ENCODE measurements at places on chromosomes 2 and 18. TPM values are rescaled to one million over a fixed set of nuclear protein-coding genes. Genes with fewer than 3 reads are reported as not detected.

- no peak for DNase-seq
These were observed 49.4 kb upstream of the CWC22 start for GRCh38 chr2:180056367-180057118.

DNA sequence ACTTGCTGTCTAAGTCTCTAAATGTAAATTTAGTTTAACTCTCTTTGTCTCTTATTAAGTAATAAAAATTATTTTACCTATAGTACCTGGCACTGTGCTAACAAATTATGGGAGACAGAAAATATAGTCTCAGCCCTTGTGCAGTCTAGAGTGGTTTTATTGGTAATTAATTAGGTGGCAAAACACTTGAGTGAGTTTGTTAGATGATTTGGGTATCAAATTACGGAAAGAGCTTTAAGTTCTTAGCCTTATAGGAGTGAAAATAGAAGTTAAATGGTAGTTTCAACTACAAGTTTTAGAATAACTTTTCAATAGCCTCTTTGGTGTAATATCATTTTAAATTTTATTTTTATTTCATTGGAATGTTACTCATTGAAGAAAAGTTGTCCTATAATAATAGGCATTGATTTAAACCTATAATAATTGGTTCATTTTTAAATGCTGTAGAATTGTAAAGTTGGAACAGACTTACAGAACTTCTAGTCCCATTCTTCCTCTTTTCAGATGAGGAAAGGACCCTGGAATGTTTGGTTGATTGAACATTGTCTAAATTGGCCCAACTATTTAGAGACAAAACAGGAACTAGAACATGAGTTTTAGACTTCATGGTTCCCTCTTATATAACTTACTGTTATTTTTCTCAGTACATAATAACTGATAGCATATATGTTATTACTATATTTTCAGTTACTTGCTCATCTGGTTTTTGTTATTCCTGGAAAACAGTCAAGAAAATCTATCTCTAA, 10.2 kb upstream of the HTR2B start:
- DNase-seq: no peak

Gene ALPP
- total RNA-seq: not detected

Gene PAX8
- total RNA-seq: 0.17 TPM

DNA sequence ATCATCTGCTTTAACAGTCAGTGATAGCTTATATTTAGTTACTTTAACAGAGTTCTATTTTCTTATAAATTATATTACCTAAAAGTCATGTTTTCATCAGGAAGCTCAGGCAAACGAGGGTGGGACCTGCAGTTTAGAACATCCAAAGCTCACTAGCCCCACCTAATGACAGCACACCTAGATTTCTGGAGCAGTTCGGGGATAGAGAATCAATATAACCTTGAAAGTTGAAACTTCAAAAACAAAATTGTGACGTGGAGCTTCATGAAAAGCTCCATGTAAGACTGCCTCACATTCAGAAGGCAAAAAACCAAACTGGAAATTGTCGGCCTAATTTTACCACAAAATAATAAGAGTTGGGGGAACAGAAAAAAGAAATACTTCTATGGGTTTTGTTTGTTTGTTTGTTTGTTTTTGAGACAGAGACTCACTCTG, 185.9 kb upstream of the CCDC150 start:
- no peak for DNase-seq

GRCh38 chr2:14134771-14135170, 497.7 kb upstream of the LRATD1 start:
- DNase-seq: no peak

DNA sequence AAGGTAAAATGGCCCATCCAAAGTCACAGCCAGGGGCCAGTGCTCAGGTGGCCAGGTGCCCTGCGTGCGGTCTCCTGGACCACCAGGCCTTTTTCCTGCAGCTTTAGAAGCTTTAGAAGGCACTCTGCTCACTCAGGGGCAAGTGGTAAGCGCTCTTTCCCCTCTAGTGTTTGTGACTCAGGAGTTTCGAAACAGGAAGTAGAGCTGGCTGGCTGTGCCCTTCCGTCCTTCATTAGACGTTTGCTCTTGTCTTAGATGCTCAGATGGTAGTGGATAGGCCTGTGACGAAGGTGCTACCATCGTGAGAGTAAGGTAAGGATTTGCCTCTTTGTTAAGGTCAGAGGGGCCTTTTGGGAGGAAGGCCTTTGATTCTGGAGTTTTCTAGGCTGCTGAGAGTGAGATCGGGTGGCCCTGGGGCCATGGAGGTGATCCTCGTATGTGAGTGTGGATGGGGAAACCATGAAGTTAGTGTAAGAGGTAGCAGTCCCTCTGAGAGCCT, at the start of gene CASP8:
Gene CASP8, plus strand, starts transcription at position 235 of the 499 bp plus-strand sequence. CDS start 5,951 bp downstream, outside the sequence.
- no peak for DNase-seq

Gene GATA6
- 3.5 TPM for total RNA-seq

Gene SLC5A7
- total RNA-seq: under 0.01 TPM

Gene AGAP1
- 8.5 TPM for total RNA-seq

DNA sequence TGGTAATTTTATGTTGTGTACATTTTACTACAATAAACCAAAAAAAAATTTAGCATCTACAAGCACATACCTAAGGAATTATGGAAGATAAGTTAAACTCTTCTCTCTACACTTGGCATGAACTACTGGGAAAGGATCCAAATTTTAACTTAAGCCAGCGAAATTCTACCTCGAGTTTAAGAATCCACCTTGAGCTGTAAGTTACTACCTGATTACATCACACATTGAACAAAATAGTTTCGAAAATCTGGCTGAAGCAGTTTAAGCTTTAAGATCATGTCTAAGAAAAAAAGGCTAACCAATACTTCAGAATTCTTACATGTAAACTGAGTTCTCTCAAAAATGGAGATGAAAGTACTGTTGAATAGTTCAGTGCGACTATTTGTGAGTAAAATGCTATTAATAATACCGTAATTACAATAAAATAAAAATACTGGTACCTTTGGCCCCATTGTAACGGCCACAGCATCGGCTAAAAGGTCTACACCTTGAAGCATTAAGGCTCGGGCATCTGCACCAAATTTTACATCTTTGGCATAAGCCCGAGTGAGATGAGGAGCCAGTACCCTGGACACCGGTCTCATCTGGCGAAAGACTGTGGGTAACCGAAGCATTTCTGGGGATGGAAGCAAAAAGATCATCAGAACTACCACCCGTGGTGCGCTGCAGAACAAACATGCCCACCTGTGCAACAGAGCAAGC, 1.3 kb downstream of the HSPD1 start:
- DNase-seq: no peak

DNA sequence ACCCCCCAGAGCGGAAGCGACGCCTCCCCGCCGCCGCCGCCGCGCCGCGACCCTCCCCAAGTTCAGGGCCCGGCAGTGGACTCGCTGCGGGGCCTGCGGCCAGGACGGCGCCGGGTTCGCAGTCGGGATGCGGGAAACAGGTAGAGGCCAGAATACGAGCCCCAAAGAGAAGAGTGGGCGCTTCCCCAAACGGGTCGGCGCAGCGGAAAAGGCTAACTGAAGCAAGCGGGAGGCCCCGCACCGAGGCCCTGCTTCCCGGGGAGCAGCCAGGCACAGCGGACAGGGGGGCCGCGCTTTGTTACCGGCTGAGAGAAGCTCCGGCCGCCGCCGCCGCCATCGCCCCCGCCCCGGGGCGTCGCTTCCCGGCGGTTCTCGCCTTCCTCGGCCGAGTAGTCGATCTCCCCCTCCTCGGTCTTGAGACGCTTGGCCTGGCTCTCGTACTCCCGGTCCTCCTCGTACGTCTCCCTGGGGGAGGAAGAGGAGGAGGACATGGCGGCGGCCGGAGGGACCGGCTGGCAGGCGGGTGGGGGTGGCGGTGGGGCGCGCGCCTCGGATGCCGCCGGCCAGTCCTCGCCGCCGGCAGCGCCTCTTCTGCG, 494 bp downstream of the HNRNPLL start:
- DNase-seq: peak; percentile 58

GRCh38 chr2:42999856-43000241, 207.5 kb upstream of the HAAO start:
- DNase-seq: no peak

Gene IL36RN
- not detected for total RNA-seq

- DNase-seq: no peak
These were observed 63.3 kb downstream of the BOD1L2 start for GRCh38 chr18:57210107-57210715.

DNA sequence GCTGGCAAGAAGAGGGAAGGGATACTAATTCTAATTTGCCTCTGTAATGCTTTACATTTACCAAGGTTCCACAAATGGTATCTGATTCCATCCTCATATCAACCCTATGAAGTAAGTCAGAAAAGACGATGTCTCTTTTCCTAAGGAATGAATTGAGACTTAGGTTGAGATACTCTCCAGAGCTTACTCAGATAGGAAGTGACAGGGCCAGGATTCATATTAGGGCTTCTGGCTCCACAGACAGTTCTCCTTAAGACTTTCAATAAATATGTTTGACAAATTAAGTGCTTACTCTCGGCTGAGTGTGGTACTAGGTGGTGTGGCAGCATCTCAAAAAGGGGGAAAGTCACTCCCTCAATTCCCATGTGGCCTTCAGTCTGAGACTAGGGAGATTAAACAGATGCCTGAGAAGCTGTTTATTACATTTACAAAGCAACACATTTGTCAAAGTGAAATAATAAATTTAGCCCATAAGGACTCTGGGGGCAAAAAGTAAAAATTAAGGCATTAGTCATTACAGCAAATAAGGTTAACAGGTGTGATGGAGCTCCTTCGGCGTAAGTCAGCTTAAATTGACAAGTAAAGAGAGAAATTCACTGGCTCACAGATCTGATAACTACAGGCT, 14.2 kb downstream of the CDK15 start:
- DNase-seq: no peak

DNA sequence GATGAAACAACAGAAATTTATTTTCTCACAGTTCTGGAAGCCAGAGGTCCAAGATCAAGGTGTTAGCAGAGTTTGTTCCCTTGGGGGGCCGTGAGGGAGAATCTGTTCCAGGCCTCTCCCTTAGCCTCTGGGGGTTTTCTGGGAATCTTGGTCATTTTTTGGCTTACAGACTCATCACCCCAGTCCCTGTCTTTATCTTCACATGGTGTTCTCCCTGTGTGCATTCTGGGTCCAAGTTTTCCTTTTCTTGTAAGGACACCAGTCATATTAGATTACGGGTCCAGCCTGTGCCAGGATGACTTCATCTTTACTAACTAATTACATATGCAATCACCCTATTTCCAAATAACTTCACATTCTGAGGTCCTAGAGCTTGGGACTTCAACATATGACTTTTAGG, 292.5 kb upstream of the TRIB2 start:
- DNase-seq: no peak

GRCh38 chr18:59900222-59901128, 679 bp downstream of the PMAIP1 start:
- peak; percentile 49 for DNase-seq

Gene LRATD1
- total RNA-seq: 2.6 TPM

DNA sequence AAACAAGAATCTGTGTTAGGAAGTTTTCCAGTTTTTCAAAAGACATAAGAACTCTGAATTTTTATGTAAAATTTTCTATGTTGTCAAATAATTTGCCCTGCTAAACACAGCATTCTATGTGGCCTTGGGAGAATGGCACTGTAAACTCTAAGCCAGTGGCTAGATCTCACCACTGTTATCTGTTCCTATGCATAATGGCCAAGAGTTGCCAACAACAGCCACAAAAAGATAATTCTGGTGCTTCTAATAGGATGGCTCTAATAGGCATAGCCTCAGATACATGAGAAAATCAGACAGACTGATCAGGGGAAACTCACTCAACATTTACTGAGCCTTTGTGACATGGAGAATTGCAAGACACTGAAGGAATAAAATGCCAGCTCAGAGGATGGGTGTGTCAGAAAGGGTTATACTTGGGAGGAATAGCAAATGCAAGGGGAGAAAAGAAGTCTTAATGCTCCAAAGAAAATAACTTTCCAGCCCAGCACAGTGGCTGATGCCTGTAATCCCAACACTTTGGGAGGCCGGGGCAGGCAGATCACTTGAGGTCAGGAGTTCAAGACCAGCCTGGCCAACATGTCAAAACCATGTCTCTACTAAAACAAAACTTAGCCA, 63.7 kb downstream of the COBLL1 start:
- DNase-seq: no peak

DNA sequence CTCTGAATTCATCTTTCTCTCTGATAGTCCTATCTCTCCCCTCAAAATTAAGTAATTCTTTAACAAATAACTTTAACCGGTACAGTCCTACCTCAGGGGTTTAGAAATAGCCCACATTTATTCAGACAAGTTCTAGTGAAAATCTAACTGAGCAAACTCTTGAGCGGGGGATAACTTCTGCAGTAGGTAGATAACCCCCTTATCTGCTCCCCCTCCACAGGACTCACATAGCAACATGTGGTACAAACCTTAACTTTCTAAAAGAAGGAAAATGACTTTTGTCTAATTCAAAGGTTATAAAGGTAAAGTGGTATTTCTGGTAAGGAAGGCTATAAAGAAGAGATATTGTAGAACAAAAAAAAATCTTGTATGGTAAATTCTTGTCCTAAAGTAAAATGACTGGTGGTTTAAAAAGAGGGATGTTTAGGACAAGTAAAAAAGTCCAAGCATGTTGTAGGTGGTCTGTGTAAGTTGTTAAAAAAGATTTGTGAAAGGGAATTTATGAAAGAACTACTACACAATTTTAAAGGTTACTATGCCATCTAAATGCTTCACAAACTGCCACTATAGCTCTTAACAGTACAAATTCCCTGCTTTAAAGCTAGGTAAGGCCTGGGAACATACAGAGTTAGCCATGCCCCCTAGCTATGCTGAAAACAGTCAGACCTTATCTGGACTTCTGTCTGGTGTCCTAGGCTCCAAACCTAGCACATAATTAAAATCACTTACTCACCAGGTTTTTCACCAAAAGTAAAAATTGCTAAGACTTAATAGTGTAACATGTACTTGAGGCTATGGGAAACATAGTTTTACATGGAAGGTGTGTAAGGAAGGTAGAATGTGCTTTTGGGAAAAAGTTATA, 8.1 kb upstream of the RPIA start:
- DNase-seq: no peak

DNA sequence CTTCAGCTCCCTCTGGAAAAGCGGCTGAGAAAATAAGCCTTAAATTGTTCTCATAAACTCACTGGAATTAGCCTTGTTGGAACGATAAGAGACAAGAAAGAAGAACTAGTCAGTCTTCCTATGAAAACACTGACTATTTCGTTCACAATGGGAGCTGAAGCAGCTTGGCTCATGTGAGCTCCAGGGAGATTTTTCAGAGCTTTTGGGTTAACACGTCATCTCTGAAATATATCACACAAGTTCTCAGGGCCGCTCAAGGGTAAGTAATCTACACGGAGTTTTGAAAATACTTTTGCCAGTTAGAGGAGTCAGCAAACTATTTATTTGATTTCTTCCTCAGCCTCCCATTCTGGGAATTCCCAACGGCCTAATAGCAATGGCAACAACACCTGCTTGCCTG, 316.2 kb upstream of the MGAT5 start:
- DNase-seq: no peak

DNA sequence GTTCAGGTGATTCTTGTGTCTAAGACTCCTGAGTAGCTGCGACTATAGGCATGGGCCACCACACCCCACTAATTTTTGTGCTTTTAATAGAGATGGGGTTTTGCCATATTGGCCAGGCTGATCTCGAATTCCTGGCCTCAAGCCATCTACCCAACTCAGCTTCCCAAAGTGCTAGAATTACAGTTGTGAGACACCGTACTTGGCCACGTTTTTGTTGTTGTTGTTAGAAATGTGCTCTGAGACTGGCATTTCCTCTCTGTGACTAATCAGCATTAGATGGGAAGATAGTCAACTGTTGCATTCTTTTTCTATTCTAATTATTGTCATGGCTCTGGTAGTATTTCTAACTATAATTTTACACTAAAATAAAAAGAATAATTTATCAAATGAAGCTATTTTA, 191.7 kb downstream of the CAMKMT start:
- no peak for DNase-seq

GRCh38 chr2:85589982-85590791, 5.4 kb upstream of the RNF181 start:
- no peak for DNase-seq
